Endothelial cell (in vitro differentiated cells): ENCODE measurements at places on chromosomes 4 and X.

GRCh38 chr4:85610450-85610849, 135.5 kb downstream of the ARHGAP24 start:
- DNase-seq = no peak

DNA sequence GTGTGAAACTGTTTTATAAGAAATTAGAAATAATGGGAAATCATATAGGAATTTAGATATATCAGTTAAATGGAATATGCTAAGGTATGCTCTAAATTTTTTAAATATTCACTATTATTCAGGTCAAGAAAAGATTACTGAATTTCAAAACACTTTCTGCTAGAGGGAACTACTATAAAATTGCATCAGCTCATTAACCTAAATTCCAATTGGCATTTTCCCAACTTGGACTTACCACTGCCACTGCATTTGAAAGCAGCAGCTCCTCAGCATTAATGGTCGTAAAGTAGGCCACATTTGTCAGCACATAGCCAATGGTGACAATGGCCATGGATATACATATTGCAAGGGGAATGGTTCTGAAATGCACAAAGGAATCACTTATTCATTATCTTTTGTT, 57.3 kb downstream of the SLC7A11 start:
- no peak for DNase-seq

- DNase-seq = peak; percentile 14
Measured at GRCh38 chr4:4640692-4641091, 98.8 kb upstream of the STX18 start.

- DNase-seq = no peak
Measured at GRCh38 chrX:21524008-21524407, 134.1 kb downstream of the KLHL34 start.

- no peak for DNase-seq
Measured at GRCh38 chr4:75102787-75103085, 169.8 kb downstream of the PARM1 start.

- no peak for DNase-seq
Measured at GRCh38 chr4:114005569-114006442, 26.4 kb upstream of the ARSJ start.

GRCh38 chrX:19740744-19741143, 146.7 kb downstream of the SH3KBP1 start:
- no peak for DNase-seq

- DNase-seq = no peak
Measured at GRCh38 chr4:172813359-172813923, 355.2 kb upstream of the GALNT7 start.

DNA sequence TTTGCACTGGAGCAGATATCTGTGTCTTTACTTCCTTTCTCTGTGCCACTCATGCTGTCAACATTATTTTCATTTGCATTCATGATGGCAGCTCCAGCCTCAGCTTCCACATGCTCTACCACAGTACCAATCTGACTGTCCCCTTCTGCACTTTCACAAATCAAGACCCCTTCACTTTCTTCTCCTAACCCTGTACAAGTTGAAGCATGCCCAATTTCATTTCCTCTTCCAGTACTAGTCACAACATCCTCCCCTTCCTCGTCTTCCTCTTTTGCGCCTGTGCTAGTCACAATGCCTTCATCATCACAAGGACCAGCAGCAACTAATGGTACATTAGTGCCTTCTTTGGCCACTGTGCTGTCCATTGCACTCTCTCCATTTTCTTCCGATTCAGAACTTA, 26.5 kb downstream of the BOD1L1 start:
- no peak for DNase-seq

- DNase-seq = no peak
Measured at GRCh38 chrX:10570601-10571000, 49.8 kb downstream of the MID1 start.

DNA sequence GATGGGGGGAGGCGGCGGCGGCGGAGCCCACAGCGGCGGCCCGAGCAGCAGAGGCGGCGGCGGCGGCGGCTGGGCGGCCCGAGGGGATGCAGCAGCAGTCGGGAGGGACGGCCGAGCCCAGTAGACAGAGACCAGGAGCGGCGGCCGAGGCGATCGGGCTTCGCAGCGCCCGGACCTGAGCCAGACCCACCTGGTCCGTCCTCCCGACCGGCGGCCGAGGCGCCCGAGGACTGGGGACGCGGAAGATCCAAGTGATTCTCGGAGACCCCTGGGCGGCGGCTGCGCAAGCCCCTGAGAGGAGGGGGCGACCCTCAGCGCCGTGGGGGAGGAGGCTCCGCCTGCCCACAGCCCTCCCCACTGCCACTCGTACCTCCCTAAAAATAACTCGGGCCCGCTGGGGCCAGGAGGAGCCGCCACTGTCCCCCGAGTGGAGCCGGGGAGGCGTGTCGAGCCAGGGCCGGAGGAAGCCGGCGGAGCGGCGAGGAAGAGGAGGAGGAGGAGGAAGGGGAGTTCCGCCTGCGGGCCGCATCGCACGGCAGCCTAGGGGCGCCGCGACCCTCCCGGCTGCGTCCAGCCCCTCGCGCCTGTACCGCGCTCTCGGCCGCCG, 608 bp downstream of the RAPGEF2 start:
- DNase-seq = peak; percentile 41

DNA sequence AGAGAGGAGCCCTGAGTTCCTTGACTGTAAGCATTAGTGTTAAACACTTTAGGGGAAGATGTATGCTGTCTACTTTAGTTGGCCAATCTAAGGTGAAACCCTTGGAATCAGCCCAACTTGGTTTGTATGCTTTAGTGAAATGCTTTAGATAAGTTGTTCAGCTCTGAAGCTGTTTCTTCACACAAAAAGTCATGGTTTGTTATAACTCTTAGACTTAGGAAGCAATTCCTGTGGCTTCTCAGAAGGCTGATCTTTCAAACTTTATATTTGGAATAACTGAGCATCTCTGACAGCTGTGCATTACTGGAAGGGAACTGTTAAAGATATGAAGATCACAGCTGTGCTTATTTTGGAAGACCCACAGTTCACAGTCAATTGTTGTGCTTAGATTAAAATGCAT, 714.1 kb downstream of the FAT4 start:
- DNase-seq = no peak

DNA sequence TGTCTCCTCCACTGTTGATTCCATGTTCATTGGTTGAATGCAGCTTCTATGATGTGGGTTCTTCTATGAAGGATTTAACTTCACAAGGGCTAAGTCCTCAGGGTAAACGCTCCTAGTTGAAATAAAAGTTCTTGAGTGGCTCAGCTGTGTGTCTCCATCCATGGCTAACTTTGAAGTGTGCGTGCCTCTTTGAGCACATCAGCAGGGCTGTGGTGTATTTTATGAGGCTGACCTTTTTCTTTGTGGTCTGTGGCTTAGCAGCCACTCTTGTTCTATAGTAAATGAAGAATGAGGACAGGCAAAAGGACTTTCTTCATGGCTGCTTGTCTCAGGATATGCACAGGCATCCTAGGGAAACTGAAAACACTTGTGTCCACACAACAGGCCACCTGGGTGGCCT, 88.5 kb downstream of the KIT start:
- DNase-seq = no peak

DNA sequence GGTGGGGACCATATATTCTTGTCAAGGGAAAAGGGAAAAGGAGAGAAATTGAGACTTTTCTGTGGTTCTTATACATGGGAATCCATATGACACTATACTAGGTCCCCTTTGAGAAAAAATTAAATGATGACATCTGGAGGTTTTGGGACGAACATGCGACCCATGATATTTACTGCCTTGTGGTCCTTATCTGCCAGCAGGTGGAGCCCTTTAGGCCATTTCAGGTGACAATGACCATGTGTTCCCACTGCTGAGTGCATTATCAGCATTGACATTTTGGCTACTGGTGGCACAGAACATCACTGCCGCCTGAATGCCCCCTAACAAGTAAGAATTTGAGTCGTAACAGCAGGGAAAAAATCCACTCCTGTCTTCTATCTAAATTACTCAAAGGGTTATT, 843.4 kb downstream of the FSTL5 start:
- no peak for DNase-seq

GRCh38 chrX:109818976-109819375, 85.9 kb upstream of the ACSL4 start:
- no peak for DNase-seq

DNA sequence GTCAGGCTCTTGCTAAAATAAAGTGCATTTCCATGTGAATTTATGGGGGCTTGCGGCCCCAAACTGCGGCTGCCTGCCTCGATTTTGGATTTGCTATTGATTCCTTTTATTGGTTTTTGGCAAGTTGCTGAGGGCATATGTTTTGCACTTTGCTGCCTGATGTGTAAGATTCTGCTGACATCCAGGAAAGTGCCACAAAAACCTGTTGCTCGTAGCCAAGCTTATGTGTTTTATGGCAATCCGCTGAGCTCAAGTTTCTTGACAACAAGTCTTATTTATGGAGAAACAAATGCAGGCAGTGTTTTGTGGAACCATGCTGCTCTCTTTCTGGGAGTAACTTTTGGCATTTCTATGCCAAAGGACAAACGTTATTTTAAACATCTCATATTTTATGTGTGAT, 97.3 kb upstream of the DDIT4L start:
- no peak for DNase-seq

DNA sequence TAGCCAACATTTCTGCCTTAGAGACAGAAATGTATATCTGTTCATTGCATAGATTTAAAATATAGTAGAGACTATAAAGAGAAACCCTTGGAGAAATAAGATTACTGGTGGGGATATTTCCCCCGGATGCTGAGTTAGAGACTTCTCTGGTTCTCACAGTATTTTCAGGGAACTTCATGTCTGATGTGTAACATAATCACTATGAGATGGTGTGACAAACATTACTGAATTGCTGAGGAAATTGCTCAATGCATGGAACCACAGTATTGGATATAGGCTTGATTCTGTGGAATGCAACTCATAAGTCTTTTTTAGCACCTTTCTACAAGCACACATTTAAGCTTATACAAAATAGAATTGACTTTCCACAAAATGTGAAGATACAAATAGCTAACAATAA, 152.7 kb downstream of the SOWAHB start:
- no peak for DNase-seq

- DNase-seq = no peak
Measured at GRCh38 chr4:83241132-83241531, 43.5 kb downstream of the COQ2 start.

GRCh38 chr4:164210377-164210776, 543.6 kb upstream of the SMIM31 start:
- DNase-seq = no peak

- no peak for DNase-seq
Measured at GRCh38 chr4:10715135-10715534, 30.6 kb upstream of the CLNK start.

GRCh38 chr4:156870861-156871260, 100.7 kb downstream of the PDGFC start:
- DNase-seq = no peak

- DNase-seq = no peak
Measured at GRCh38 chr4:24032371-24032989, 142.6 kb upstream of the PPARGC1A start.

- no peak for DNase-seq
Measured at GRCh38 chrX:153944140-153944799, at the start of gene RENBP. Gene RENBP (minus strand): TSS chrX:153944643. CDS start chrX:153944610, 33 bp downstream.

- no peak for DNase-seq
Measured at GRCh38 chr4:155371432-155372043, 5.2 kb downstream of the MAP9 start.

DNA sequence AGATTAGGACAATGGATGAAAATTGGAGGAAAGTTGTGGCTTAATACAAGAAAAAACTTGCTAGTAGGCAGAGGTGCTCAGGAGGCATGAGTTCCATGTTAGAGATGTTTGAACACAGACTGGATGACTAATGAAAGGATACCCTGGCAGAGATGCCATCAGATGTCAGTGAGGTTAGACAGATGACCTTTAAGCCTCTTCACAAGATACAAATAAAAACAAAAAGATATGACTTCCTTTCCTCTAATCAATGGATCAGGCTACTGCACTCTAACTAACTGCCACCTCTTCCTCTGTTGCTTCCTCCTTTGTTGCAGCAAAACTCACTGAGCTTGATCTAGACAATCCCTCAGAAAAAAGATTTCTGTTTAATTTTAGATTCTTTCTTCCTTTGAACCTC, 14.7 kb downstream of the STAP1 start:
- DNase-seq = no peak

GRCh38 chr4:159697322-159698283, 594.7 kb downstream of the RAPGEF2 start:
- DNase-seq = no peak

DNA sequence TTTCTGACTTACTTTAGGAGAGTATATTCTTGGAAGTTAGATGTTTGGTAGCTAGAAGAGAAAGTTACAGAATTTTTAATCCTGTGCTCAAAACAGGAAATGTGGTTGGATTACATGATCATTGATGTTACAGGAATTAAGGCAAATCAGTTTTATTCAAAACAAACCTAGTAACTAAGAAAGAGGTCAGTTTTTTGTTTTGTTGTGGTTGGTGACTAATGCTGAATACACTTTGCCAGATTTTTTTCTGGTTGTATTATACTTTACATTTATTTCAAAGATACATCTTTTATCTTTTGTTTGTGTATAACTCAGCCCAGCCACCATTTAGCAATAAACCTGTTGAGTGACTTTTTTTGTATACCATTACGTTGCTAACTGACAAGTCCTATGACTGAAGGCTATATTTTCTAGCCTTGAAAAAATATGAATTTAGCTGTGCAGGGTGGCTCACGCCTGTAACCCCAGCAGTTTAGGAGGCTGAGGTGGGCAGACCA, 116.7 kb downstream of the KLHL8 start:
- no peak for DNase-seq

DNA sequence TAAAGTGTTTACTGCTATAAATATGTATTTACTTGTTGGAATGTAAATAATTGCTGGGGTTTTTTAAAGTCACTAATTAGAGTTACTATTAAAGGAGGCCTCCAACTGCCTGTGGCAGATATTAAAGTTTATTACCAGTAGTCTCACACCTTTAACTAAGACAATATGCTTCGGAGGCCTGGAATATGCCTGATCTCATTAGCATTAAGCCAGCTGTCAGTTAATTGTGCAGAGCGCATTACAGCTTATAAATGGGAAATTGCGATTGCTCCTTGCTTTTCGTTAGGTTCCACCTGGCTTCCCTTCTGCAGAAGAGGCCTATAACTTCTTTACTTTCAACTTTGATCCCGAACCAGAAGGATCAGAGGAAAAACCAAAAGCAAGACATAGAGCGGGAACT, 41.3 kb downstream of the CC2D2A start:
- DNase-seq = no peak

GRCh38 chrX:152642931-152643564, 5.4 kb downstream of the GABRQ start:
- DNase-seq = no peak

- no peak for DNase-seq
Measured at GRCh38 chr4:142130666-142131065, 494.3 kb downstream of the IL15 start.

DNA sequence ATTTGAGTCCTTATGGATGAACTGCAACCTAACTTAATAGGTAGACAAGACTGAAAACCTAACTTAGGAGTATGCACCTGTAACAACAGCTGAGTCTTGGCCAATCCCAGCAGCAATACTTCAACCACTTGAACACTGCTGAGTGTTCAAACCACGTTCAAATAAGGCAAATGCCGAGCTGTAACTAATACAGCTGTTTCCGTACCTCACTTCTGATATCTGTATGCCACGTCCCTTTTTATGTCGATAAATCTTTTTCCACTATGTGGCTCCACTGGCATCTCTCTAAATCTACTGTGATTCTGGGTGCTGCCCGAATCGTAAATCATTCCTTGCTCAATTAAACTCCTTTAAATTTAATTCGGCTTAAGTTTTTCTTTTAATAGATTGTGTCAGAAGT, 459.7 kb downstream of the INPP4B start:
- no peak for DNase-seq

- DNase-seq = peak; percentile 36
Measured at GRCh38 chrX:138756234-138756633, 44.7 kb upstream of the FGF13 start.

GRCh38 chr4:152976212-152976761, 40.2 kb downstream of the FHDC1 start:
- DNase-seq = no peak

GRCh38 chr4:123593655-123594054, 197.1 kb downstream of the SPRY1 start:
- DNase-seq = no peak
